ENCODE measurements at places on chromosomes 3 and 15.
A peak's percentile ranks its signal among the peaks of the same experiment; 100 is the strongest.

- DNase-seq, result no peak
Measured at GRCh38 chr3:102471001-102471400, 36.2 kb downstream of the ZPLD1 start.

DNA sequence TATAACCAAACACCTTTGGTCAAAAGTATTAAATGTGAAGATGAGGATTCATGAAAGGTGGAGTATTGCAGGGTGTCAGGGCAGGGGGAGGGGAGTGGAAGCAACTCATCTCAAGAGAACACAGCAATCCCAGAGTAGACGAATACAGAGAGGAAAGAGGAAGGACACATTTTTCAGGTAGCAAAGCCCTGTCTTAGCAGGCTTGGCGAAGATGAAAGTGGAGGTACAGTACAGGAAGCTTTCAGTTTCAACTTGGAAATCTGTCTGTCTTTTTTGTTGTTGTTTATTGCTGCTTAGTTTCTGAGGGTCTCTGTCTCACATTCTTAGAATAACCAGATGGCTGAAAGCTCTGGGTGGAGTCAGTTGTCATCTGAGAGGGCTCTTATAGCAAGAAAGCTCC, 80.8 kb upstream of the GPR149 start:
- DNase-seq, result no peak

DNA sequence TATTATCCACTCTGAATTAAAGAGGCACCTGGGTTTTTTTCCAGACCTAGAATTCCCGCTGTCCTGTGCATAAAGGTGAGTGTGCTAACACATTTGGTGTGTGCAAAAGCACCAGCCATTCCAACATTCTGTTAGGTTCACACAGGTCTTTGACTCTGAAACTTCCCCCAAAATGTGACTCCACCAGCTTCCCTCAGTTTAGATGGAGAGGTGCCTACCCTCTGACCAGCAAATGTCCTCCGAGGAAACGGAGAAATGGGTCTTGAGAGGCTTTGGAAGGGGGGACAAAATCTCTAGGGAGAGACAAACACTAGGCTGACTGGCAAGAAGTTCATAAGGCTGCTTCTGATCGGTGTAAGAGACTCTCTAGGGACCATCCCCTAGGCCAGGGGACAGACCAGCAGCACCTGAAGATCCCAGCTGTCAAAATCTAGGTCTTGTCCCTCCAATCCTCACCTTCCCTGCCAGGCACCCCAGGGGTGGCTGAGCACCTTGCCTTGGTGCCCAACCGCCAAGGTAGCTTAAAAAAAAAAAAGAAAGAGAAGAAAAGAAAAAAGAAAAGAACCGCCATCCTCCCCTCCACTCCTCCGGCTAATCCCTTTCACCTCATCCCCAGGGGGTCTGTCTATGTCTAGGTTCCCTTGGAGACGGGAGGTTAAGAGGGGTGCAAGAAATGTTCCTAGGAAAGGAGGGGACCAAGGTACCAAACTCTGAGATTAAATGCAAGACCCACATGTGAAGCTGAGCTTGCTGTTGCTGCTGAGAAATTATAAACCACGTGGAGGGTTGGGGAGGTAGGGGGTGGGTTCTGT, 2.0 kb upstream of the MECOM start:
- no peak for DNase-seq

GRCh38 chr3:128814060-128814459, 65.4 kb upstream of the ACAD9 start:
- DNase-seq, result no peak

DNA sequence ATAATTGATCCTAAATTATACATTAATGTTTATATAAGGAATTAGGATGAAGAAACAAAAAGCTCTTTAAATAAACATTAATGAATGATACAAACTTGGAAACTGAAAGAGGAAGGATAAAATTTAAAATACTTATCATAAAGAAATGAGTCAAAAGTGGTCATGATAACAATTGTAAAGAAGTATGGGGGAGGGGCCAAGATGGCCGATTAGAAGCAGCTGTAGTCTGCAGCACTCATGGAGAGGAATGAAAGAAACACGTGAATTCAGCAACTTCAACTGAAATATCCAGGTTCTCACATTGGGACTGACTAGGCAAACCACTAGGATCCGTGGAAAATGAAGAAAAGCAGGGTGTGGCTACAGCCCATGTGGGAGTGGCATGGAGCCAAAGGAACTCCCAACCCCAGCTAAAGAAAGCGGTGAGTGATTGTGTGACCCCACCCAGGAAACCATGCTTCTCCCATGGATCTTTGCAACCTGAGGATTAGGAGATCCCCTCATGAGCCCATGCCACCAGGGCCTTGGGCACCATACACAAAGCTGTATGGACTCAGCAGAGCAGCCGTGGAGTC, 13.1 kb upstream of the CP start:
- DNase-seq, result peak; percentile 20

DNA sequence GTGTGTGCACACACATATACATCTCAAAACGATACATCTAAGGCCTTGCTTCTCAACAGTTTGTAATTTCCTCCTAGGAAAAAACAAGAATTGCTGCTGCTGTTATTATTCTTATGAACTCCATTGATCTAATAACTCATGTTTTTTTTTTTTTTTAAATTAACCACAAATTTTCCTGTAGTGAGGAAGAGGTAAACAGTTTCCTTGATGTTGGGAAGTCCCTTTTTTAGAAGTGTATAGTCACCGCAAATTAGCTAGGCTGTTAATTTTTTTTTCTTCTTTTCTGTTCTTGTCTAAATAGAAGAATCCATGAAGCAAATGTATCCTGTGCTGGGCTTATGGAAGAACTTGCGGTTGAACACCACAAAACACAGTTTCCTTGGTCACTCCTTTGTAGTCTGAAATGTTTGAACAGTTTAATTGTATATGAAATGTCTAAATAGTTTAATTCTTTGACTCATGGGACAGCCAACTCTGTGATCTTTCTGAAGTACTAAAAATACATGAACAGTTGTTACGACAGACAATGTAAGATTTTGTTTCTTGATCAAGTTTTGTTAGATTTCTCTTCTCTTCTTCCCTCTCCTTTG, 64.5 kb downstream of the MITF start:
- DNase-seq, result no peak

- no peak for DNase-seq
Measured at GRCh38 chr15:42213511-42213910, 5.4 kb upstream of the VPS39 start.

GRCh38 chr15:100542290-100542689, 13.5 kb upstream of the CERS3 start:
- DNase-seq, result no peak

GRCh38 chr15:74632601-74633000, 17.0 kb downstream of the CLK3 start:
- DNase-seq, result no peak

GRCh38 chr15:80783260-80783659, 4.1 kb downstream of the CEMIP start:
- DNase-seq, result no peak

- DNase-seq, result no peak
Measured at GRCh38 chr3:88611826-88612326, 462.1 kb downstream of the C3orf38 start.

DNA sequence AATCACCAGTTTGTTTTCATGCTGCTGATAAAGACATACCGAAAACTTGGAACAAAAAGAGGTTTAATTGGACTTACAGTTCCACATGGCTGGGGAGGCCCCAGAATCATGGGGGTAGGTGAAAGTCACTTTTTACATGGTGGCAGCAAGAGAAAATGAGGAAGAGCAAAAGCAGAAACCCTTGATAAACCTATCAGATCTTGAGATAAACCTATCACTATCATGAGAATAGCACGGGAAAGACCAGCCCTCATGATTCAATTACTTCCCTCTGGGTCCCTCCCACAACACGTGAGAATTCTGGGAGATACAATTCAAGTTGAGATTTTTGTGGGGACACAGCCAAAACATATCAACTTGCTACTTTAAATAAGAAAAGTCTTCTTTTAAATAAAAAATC, 28.9 kb downstream of the CD200R1L start:
- DNase-seq, result no peak

DNA sequence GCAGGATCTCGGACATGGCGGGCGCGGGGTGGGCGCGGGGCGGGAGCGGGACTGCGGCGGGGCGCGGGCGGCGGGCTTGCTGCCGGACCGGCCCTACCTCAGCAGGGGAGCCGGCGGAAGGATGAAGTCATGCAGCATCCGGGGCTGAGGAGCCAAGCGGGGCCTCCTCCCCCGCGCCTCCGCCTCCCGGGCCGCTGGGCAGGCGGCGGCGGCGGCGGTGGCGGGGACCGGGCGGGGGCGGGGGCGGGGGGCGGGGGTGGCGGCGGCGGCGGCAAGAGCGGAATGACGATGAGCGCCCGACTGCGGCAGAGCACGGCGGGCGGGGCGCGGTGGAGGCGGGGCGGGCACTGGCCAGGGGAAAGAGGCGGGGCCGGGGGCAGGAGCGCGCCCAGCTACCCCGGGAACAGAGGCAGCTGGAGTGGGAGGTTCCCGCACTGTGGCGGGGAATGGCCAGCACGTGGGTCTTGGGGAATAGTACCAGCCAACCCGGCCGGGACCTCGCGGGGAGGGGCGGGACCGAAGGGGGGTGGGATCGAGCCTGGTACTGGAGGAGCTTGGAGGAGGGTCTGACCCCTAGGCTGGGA, at the start of gene CAMK2N2:
Gene CAMK2N2 (minus strand): TSS at position 284 of the 584 bp plus-strand sequence. CDS start 268 bp downstream, at position 16.
- DNase-seq, result peak; percentile 61

- no peak for DNase-seq
Measured at GRCh38 chr15:89138999-89139612, 50.9 kb downstream of the ABHD2 start.

GRCh38 chr3:155404486-155404885, 111.0 kb upstream of the STRIT1 start:
- DNase-seq, result no peak
